NCI-H2171 (cell line): ENCODE measurements at places on chromosomes 11 and 22.

- no peak for DNase-seq
These were observed 56.3 kb downstream of the LRRC74B start for GRCh38 chr22:21101877-21102638.

DNA sequence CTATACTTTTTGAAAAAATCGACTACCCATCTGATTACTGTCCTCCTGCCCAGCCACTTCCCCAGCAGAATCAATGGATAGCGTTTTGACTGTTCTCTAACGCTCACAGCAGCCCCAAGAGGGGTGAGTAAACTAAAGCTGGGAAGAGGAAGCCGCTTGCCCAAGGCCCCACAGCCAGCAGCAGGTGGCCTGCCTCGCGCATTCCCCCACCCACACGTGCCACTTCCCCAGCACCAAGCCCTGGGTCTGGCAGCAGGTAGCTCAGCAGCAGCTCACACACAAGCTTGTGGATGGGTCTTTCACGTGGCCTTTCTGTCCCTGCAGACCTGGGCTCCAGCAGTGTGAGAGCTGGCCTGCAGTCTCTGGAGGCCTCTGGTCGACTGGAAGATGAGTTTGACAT is 34.3 kb downstream of the TOM1 start:
- no peak for DNase-seq

- DNase-seq, result peak; percentile 63
These were observed 64.9 kb downstream of the COMMD9 start for GRCh38 chr11:36224209-36224882.

GRCh38 chr11:58837707-58838388 is 6.7 kb downstream of the GLYATL2 start:
- DNase-seq, result no peak

DNA sequence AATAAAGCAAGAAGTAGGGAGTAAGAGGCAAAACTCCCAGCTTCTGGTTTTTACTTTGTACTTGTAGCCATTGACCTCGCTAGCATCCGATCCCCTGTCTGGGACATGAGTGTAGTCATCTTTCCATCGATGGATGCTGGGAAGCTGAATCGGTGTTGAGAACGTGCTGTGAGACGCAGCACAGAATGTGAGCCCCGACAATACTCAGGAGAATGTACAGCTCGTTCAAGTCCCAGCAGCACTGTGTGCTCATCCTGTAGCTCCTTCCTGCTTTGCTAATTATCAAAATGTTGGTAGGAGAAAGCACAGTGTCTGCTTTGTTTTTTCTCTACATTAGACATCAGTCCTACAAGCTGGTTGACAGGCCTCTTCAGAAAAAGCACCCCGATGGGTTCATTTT is 56.6 kb downstream of the JAM3 start:
- DNase-seq, result no peak

- DNase-seq, result no peak
These were observed 1.1 kb upstream of the BIRC2 start for GRCh38 chr11:102345904-102346303.

- no peak for DNase-seq
These were observed 250.4 kb upstream of the SORL1-AS1 start for GRCh38 chr11:121703201-121703600.

- DNase-seq, result no peak
These were observed 53.7 kb upstream of the CCDC34 start for GRCh38 chr11:27416568-27417176.

DNA sequence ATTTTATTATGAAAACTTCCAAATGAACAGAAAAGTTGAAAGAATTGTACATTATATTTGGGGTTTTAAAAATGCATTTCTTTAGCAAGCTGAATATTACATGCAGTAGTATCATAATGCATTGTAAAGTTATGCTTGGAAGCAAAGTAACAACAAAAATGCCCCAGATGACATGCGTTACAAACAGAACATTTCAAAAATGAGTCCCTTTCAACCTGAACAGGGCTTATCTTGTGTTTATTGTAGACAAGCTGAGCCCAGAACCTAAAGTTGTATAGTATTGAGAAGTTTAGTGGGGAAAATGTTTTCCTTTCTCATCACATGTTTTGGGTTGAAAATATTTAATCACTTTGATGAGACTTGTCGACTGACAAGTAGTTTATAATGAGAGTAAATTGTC is 68.8 kb downstream of the CECR2 start:
- no peak for DNase-seq

- DNase-seq, result no peak
These were observed 25.6 kb downstream of the MMP13 start for GRCh38 chr11:102929972-102930371.

DNA sequence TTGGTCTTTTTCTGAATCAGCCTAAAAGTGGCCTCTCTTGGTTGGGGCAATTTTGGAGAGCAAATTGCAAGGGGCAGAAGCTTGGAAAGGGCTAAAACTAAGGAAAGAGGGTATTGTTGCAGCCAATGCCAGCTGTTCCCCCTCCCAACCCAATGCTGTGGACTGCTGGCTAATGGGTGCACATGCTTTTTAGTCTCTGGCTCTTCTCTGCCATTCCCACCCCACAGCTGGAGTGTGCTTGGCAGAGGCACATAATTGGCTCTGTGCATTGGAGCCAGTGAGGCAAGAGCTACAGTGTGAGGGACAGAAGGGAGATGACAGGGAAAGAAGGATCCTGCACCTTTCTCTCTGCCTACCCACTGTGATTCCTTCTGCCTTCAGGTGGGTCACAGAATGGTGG is 140.0 kb downstream of the NECTIN1 start:
- no peak for DNase-seq

DNA sequence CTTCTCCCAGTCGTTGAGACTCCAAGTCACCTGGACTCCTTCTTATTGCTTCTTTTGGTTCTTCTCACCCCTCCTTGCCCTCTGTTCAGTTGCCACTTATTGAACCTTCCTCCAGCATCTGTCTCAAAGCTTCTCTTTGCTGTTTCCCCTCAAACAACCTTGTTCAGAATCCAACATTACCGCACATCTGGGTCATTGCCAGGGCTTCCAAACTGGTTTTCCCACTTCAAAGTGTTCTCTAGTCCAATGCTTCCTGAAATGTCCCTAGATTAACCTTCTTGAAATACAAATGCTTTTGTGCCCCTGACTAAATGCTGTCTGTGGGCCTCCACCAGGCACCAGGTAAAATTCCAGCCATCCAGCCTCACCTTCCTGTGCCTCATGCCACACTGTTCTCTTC is 100.8 kb upstream of the TTC12 start:
- DNase-seq, result no peak

GRCh38 chr22:31917227-31917921 is 27.0 kb upstream of the YWHAH start:
- DNase-seq, result no peak

DNA sequence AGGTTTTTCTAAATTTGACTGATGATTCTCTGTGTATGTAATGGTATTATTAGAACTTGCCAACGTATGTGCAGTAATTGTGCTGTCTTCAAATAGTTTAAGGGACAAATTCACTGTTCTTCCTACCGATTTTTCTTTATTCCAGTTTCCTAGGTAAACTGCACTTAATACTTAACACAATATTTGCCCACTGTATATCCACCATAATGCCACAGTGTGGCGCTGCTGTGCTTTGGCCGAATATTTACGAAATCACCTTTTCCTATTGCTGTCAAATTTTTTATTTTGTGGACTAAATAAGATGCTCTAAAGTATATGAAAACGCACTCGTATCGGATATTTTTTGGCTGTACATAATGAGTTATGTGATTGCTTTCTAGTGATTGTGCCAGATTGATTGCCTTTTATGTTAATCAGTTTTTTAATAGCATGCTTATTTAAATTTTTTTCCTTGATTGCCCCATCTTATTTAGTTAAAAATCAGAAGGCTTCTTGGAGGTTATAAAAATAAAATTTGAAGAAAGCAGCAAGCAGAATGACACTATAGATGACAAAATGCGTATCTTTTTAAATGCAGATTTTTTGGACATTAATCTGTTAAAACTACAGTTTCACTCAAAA is 10.5 kb downstream of the AASDHPPT start:
- no peak for DNase-seq

GRCh38 chr11:2489083-2489482 is 44.3 kb downstream of the KCNQ1 start:
- no peak for DNase-seq

DNA sequence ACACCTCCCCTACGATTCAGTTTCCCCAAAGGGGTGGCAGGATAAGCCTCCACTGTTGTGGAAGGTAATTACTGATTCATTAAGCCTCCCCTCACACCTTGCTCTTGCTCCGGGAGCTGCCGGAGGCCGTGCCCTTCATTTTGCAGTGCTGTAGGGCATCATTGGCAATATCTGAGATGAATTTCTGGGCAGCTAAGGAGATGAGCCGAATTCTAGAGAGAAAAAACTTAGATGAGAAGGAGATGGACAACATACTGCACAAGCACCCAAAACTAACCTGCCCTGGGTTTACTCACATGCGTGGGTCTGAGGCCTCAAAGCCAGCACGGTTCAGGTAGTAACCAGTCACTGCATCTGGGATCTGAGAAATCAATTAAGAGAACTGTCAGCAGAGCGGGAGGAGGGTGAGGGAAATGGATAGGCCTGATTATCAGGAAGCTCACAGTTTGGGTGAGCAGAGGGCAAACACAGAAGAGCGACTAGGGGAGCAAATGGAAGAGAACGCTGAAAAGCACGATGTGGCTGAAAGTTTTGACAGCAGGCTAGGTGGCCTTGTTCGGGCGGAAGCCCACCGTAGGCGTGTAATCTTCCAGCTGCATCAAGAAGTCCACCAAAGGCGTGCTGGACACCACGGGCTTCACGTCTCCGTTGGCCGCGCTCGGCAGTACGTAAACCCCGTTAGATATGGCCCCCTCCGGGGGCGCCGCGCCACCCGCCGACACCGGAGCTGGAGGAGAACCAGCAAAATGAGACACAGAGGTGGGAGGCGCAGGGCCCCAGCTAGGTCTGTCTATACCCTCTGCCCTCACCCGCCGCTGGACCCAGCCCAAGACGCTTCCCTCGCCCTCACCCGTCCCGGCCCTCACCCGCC is 689 bp downstream of the TAF10 start:
- DNase-seq, result no peak

DNA sequence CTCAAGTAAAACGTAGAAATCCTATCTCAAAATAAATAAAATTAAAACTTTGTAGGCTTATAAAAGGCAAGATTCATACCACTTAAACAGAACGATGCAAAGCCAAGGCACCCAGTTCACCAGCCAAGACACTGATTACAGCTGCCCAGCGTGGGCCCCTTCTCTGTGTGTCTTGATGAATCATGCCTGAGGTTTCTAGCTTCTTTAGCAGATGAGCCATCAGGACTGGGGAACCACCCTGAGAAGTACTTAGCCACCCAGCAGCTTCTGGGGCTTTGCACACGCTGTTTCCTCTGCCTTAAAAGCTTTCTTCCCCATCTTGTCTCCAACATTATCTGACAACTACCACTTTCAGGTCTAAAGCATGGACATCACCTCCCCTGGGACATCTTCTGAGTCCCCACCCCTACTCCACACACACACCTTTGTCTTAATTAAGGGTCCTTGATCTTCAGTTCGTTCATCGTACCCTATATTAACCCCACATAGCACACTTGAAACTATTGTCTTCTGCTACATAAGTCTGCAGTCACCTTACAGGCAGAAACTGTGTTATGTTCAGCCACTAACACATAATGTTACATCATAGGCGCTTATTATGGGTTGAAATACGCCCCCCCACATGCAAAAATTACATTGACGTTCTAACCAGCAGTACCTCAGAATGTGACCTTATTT is 8.7 kb upstream of the LAYN start:
- no peak for DNase-seq

DNA sequence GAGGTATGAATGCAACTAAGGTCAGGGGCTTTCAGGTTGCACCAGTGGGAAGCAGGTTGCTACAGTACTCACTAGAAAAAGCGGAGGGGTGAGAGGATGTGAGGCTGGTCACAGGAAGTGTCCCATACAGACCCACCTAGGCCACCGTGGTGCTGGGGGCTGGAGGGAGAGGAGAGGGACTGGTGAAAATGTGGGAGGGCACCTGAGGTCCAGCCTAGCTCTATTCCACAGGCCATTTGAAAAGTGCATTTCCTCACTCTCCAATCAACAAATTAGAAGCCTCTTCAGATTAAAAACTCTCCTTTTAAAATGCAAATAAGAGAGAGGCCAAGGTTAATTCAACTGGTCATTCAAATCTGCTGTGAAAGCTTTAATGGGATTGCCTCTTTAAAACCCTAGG is 38.6 kb upstream of the NCAM1 start:
- no peak for DNase-seq

DNA sequence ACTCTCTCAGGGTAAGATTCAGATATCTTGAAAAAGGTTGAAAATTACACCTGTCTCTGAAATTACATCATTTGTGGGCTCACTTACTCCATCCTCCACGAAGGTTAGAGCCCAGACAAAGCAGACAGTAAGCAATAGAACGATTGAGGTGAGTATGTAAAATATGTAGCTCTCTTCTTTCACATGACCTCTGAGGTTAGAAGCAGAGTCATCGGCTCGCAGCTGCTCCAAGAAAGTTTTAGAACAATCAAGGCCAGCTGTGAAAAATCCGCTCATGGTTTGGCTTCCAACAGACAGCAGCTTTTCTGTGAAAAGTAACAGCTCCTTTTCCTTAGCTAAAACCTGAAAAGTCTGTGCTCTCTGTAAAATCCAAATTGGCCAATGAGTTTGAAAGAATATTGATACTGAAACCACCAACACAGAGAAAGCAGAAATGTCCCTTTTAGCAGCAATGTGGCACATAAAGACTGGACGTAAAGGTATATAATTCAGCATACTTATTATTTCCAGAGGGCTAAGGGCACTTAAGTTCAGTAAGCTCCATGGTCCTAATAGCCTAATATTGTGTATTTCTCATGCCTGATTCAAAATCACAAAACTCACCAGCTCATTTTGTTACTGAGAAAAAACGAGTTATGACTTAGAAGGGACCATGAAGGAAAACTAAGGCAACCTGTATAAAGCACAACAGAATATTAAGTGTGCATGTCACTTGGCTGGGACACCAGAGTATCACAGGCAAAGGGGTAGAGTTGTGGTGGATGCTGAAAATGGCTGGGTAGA is 78.2 kb downstream of the FAM76B start:
- DNase-seq, result no peak
